ENCODE measurements at places on chromosomes 12 and 14.

- DNase-seq = peak; percentile 20
These were observed 2.6 kb upstream of the TAMALIN start for GRCh38 chr12:52004042-52004648.

GRCh38 chr14:105300542-105301102, at the start of gene BRF1:
Gene BRF1, minus strand, starts transcription at chr14:105301001. Its CDS starts 372 bp downstream, at chr14:105300629.
- peak; percentile 97 for DNase-seq

- no peak for DNase-seq
These were observed 14.7 kb downstream of the SUSD6 start for GRCh38 chr14:69626132-69626500.

GRCh38 chr12:49636979-49637755, 13.8 kb downstream of the PRPF40B start:
- DNase-seq = peak; percentile 61

GRCh38 chr14:86221755-86222154, 691.8 kb downstream of the FLRT2 start:
- no peak for DNase-seq

- DNase-seq = no peak
These were observed 39.9 kb downstream of the TBC1D30 start for GRCh38 chr12:64864319-64864718.

GRCh38 chr12:126742241-126742641, 1524.7 kb upstream of the TMEM132C start:
- DNase-seq = no peak

- DNase-seq = no peak
These were observed 159.7 kb upstream of the BMP4 start for GRCh38 chr14:54116198-54116885.

GRCh38 chr12:10779103-10779502, 23.3 kb downstream of the TAS2R7 start:
- DNase-seq = no peak

DNA sequence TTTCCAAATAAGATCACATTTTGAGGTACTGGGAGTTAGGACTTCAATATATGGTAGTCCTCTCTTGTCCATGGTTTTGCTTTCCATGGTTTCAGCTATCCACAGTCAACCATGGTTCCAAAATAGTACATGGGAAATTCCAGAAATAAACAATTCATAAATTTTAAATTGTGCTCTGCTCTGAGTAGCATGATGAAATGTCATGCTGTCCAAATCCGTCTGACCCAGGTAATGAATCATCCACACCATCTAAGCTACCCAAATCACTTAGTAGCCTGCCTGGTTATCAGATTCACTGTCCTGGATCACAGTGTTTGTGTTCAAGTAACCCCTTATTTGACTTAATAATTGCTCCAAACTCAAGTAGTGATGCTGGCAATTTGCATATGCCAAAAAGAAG, 197.9 kb downstream of the TMTC3 start:
- no peak for DNase-seq

DNA sequence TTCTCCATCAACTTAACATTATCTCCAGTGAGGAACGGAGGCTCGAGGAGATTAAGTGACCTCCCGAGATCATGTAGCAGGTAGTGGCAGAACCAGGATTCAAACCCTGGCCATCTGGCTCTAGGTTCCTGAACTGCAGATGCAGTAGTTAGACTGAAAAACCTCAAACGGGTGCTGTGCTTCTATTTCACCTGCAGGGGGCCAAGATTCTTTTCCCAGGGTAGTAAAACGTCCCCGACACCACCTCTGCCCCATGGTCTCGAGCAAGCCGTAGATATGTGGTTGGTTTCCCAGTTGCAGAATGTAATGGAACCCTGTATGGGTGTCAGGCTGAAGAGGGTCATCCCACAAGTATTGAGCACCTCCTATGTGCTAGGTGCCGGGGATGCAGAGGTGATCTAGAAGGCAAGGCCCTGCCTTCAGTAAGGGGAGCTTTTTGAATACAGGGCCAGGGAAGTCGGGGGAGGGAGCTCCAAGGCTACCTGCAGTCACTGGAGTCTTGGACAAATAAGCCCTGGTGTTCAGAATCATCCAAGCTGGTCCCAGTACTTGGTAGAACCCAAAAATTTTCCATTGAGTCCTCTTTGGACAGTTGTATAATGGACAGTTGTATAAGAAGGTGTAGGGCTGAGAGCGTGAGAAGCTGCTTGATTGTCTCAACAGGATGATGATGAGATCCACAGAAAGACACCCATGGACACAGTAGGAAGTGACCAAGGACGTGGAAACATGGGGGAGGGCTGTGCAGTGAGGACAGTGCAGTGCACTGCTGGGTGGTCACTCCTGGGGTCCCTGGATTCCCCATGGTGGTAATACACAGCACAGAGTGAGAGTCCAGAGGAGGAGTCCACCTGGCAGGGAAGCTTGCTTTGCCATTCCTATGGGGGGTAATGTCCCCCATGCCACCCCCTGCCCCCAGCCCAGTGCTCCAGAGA, 197.2 kb downstream of the CHST11 start:
- peak; percentile 4 for DNase-seq

- DNase-seq = no peak
These were observed 218.0 kb downstream of the SOX5 start for GRCh38 chr12:23731493-23731892.

GRCh38 chr12:4856596-4856995, 53.1 kb upstream of the KCNA1 start:
- no peak for DNase-seq

Measured in NCI-H1694 treated with DMSO at 0.1 percent for 48 hours (cell line).